ENCODE measurements at places on chromosomes 6 and 20. TPM values are rescaled to one million over a fixed set of nuclear protein-coding genes. Genes with fewer than 3 reads are reported as not detected.
A peak's percentile ranks its signal among the peaks of the same experiment; 100 is the strongest.

- no peak for DNase-seq
- H3K36me3 ChIP-seq = no peaks in the 10 kb centered on the region
- H3K27ac ChIP-seq = no peak overlapping the region
- H3K4me1 ChIP-seq = peaks cover 30% of the 10 kb centered on the region
- no peak overlapping the region for H3K4me3 ChIP-seq
- H3K27me3 ChIP-seq = peaks cover 9% of the 10 kb centered on the region
These were observed 116.9 kb upstream of the PTPN1 start for GRCh38 chr20:50393242-50393641.

GRCh38 chr6:165662749-165663376, at the start of gene PDE10A:
TSS of gene PDE10A (minus strand) at chr6:165663241. CDS start at chr6:165662811, 430 bp downstream.
- peaks cover 31% of the 10 kb centered on the region for H3K4me1 ChIP-seq
- peaks cover 8% of the 10 kb centered on the region for H3K36me3 ChIP-seq
- peak within 1 kb of the TSS; percentile 94 for H3K4me3 ChIP-seq
- DNase-seq = peak; percentile 61
- H3K27ac ChIP-seq = peak within 1 kb of the TSS; percentile 81

The TREML4 gene
- total RNA-seq = 0.15 TPM

DNA sequence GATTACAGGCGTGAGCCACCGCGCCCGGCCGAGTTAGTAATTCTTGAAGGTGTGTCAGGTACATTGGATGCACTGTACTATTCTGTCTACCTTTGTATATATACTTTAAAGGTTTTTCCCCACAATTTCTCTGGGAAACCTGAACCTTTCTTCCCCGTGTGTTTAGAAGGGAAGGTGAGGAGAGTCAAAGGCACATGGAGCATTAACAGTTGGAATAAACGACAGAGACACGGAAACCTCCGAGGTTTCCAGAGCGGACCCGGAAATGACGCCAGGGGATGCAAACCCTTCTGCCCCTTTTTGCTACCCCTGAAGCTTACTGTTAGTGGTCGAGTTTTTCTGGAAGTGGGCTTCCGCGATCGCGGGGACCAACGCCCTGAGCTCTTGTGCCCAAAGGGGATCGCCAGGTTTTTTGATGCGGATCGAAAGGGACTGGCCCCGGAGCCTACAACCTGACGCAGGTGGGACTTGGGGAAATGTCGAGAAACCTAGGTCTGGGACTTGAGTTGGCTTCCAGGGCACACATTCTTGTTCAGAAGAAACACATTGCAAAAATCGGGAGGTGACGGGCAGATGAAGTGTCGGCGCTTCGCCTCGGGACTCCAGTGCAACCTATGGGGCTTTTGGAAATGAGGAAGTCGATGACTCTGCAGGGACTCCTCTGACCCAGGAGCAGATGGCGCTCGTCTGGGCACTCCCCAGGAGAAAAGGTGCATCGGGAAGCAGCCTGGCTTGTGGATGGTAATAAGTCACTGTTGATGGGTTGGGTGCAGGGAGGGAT, 218.2 kb downstream of the OR2B2 start:
- H3K4me1 ChIP-seq = peaks cover 16% of the 10 kb centered on the region
- DNase-seq = peak; percentile 45
- peak overlapping the region; percentile 71 for H3K27ac ChIP-seq
- no peaks in the 10 kb centered on the region for H3K36me3 ChIP-seq
- H3K27me3 ChIP-seq = no peaks in the 10 kb centered on the region
- H3K4me3 ChIP-seq = peak overlapping the region; percentile 97

The CDSN gene
- total RNA-seq = not detected

- no peaks in the 10 kb centered on the region for H3K36me3 ChIP-seq
- H3K27me3 ChIP-seq = no peaks in the 10 kb centered on the region
- no peak for DNase-seq
- no peak overlapping the region for H3K4me3 ChIP-seq
- no peak overlapping the region for H3K27ac ChIP-seq
These were observed 123.8 kb downstream of the FAM83B start for GRCh38 chr6:54970337-54970736.

GRCh38 chr20:41218466-41218865, 81.1 kb downstream of the PLCG1 start:
- no peak for DNase-seq
- H3K27me3 ChIP-seq = peaks cover 2% of the 10 kb centered on the region
- H3K4me1 ChIP-seq = no peaks in the 10 kb centered on the region
- no peaks in the 10 kb centered on the region for H3K36me3 ChIP-seq

DNA sequence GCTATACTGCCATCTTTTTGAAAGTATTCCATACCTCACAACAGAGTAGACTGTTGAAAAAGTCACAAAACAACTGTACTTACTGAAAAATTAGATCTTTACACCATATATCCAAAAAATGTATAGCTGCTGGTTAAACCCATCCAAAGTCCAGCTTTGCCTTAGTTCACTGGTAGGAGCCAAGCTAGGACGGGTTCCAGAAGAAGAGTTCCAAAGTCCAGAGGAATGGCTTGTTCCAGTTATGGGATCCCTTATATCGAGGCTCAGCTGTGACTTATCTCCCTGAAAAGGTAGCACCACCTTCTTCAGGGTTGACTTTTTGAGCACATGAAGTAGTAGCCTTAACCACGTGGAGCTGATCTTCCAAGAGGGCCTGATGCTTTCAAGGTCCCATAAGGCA, 236.3 kb upstream of the FLRT3 start:
- no peaks in the 10 kb centered on the region for H3K36me3 ChIP-seq
- H3K27me3 ChIP-seq = no peaks in the 10 kb centered on the region
- H3K4me3 ChIP-seq = no peak overlapping the region
- H3K27ac ChIP-seq = no peak overlapping the region

DNA sequence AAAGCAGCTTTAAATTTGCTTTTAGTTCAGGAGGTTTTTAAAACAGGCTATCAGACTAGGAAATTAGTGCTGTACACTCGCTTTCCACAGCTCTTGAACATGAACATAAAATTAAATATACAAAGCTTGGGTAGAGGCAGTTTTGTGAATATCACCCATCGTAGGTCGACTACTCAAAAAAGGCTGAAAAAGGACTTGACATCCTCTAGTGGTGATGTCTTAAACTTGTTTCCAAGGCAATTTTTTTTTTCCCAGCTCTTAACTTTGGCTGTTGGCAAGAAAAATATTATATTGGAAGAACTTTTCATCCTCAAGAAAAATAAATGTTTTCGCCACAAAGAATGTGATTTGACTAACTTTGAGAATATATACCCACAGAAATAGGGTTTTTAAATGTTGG, 2.9 kb downstream of the MAP7 start:
- peaks cover 4% of the 10 kb centered on the region for H3K4me1 ChIP-seq
- no peak for DNase-seq
- H3K27me3 ChIP-seq = peaks cover 10% of the 10 kb centered on the region
- H3K4me3 ChIP-seq = no peak overlapping the region
- no peak overlapping the region for H3K27ac ChIP-seq
- no peaks in the 10 kb centered on the region for H3K36me3 ChIP-seq

DNA sequence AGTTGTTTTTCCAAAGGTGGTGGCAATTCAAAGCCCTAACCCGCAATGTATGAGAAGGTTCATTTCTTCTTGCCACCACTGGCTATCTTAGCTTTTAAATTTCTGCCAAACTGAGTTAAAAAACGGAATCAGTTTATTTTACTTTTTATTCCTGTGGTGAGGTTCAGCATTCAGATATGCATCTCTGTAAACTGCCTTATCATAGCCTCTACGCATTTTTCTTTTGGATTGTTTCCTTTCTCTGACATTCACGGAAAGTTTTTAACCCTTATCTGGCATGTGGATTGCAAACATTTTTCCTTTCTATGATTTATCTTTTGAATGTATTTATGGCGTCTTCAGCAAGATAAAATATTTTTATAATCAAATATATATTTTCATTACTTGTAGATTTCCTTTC, 37.7 kb downstream of the AK9 start:
- no peaks in the 10 kb centered on the region for H3K4me1 ChIP-seq
- no peak overlapping the region for H3K27ac ChIP-seq
- H3K27me3 ChIP-seq = no peaks in the 10 kb centered on the region
- no peaks in the 10 kb centered on the region for H3K36me3 ChIP-seq
- no peak for DNase-seq
- H3K4me3 ChIP-seq = no peak overlapping the region

The TP53TG5 gene
- total RNA-seq = not detected

DNA sequence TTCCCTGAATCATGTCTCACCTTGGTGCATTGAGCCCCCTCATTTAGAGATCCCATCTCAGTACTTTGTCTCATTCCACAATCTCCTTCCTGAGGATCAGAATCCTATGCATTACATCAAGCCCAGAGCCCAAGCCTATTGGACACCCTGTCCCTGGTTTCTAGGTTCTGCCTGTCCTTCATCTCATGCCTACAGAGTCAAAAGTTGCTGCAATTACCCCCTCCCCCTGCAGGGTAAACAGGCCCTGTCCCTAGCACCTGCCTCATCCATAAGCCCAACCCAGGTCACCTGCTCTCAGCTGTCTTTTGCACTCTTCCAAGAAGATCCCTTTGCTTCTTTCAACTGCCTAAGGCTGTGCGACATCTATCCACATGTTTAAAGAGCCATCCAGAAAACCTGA, 93.9 kb downstream of the SPTLC3 start:
- peaks cover 10% of the 10 kb centered on the region for H3K4me1 ChIP-seq
- H3K36me3 ChIP-seq = no peaks in the 10 kb centered on the region
- peaks cover 3% of the 10 kb centered on the region for H3K27me3 ChIP-seq
- H3K4me3 ChIP-seq = no peak overlapping the region
- H3K27ac ChIP-seq = no peak overlapping the region
- no peak for DNase-seq

DNA sequence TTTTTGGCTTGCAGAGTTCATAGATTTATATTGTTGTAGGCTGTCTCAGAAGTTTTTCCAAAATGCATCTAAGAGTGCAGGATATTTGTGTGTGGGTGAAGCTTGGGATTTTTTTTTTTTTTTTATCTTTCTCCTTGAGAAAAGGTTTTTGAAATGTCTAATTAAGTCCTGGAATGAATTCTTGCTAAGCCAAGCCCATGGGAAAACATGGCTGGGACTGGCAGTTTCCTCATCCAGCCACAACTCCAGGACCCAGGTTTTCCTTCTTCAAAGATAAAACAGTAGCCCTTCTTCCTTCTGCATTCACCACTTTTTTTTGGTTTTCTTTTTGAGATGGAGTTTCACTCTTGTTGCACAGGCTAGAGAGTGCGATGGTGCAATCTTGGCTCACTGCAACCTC, 242.5 kb upstream of the JAG1 start:
- DNase-seq = no peak
- no peak overlapping the region for H3K27ac ChIP-seq
- no peaks in the 10 kb centered on the region for H3K27me3 ChIP-seq
- no peaks in the 10 kb centered on the region for H3K36me3 ChIP-seq
- H3K4me1 ChIP-seq = no peaks in the 10 kb centered on the region
- H3K4me3 ChIP-seq = no peak overlapping the region

DNA sequence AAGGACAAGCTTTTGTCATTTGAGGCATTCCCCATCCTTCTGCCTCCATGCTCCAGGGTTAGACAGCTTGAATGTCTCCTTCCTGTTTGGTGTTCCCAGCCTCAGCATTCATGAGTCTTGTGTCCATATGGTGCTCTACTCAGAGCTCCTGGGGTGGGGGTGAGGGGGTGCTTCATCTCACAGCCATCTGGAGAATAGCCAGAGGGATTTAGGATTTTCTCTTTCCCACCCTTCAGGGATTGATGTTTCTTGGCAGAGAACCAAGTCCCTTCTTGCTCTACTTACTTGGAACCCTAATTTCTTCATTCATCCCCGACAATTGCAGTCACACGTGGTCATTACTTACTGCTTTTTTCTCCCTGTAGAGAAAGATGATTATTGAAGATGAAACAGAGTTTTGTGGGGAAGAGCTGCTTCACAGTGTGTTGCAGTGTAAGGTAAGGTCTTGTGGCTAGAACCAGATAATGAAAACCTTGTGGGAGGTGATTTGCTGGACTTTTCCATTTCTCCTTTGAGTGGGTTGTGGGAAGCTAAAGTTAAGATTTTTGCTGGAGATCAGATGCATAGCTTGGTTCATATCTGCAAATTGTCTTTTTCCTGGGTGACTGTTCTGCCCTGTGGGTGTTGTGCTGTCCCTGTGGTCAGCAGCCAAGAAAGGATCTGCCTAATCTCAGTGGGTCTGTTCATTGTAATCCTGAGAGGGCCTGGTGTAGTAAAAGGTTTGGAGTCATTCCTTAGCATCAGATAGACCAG, 18.6 kb downstream of the CMTR1 start:
- no peak overlapping the region for H3K27ac ChIP-seq
- DNase-seq = no peak
- H3K4me1 ChIP-seq = no peaks in the 10 kb centered on the region
- H3K36me3 ChIP-seq = peaks cover 43% of the 10 kb centered on the region
- H3K4me3 ChIP-seq = no peak overlapping the region

GRCh38 chr6:44540881-44541280, 153.4 kb downstream of the CDC5L start:
- peaks cover 9% of the 10 kb centered on the region for H3K4me1 ChIP-seq
- no peak overlapping the region for H3K4me3 ChIP-seq
- DNase-seq = no peak
- no peaks in the 10 kb centered on the region for H3K36me3 ChIP-seq
- no peaks in the 10 kb centered on the region for H3K27me3 ChIP-seq

DNA sequence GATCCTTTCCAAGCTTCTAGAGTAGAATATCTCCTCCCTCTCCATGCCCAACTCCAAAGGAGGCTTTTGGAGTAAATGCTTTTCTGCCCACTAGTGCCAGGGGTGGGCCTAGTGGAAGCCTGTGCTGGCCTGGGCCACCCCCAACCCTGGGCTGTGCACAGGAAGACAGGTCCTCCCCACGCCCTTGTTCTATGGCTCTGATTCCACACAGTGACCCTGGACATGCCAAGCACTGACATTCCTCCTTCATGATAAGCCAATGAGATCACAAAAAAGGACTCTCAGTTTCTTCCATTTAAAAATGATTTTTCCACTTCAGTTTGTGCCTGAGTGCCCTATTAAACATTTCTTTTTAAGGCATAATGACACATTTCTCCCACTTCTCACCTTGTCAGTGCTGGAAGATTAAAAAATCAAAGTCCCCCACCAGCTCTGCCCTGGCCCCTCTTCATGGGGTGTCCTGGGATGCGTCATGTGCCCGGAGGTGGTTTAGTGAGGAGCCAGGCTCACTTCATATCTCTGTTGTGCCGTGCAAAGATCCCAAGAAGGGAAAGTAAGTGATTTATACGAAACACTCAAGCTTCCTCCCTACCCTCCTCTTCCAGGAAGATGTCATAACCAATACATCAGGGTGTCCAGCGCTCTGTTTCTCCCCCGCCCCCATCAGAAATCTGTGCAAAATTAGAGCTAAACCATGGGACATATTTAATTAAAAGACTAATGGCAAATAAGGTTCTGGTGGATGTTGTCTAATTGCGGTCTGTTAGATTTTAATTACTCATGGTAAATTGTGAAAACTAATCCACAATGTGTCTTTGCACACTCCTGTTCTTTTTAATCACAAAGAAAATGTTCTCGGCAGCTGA, 255.0 kb downstream of the NRN1 start:
- H3K27me3 ChIP-seq = peaks cover 2% of the 10 kb centered on the region
- H3K4me1 ChIP-seq = no peaks in the 10 kb centered on the region
- H3K27ac ChIP-seq = no peak overlapping the region
- no peak overlapping the region for H3K4me3 ChIP-seq

The GDAP1L1 gene
- total RNA-seq = 1.7 TPM

The PAK5 gene
- total RNA-seq = 0.10 TPM

Measured in endothelial cell (in vitro differentiated cells).